Suppressor macrophage treated with lipopolysaccharide for 4 hours (primary cell): ENCODE measurements at places on chromosomes 1 and 21.

DNA sequence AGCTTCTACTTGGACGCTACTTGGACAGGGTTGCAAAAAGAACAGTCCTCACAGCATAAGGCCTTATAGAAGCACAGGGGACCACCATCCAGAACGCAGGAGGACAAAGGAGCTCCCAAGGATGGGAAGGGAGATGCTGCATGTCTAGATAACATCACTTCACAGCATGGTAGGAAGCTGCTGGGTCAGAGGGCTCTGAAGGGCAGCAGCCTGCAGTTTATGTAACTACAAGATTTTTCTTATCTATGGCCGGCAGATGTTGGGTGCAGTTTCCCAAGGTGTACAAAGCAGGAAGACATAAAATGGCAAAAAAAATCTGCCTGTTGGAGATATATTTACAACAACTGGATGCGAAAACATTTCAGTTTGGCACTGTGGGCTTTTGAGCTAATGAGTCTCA lies 45.3 kb upstream of the SLC5A9 start:
- DNase-seq: no peak

DNA sequence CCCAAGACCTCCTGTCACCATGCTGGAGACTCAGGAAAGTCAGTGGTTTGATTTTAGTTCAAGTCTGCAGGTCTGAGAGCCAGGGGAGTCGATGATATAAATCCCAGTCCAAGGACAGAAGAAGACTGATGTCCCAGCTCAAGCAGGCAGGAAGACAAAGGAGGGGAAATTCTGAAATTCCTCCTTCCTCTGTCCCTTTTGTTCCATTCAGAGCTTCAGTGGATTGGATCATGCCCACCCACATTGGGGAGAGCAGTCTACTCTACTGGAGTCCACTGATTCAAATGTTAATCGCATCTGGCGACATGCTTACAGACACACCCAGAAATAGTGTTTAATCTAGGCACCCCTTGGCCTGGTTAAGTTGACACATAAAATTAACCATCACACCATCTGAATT lies 7.2 kb upstream of the ADAMTS1 start:
- no peak for DNase-seq

DNA sequence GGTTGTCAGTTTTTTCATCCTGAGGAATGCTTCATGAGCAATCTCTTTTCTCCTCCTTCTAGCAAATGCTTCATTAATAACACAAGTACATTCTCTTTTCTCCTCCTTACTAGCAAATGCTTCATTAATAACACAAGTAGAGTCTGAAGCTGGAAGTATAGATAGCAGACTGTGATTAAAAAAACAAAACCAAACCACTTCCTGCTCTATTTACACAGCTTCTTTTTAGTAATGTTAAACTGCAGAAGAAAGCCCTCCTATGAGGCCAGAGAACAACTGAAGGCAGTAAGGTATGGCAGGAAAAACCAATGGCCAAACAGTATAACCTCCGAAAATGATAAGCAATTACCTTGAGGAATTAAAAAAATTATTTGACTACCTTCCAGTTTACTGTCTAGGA lies 90.1 kb downstream of the ZSWIM5 start:
- DNase-seq: no peak

DNA sequence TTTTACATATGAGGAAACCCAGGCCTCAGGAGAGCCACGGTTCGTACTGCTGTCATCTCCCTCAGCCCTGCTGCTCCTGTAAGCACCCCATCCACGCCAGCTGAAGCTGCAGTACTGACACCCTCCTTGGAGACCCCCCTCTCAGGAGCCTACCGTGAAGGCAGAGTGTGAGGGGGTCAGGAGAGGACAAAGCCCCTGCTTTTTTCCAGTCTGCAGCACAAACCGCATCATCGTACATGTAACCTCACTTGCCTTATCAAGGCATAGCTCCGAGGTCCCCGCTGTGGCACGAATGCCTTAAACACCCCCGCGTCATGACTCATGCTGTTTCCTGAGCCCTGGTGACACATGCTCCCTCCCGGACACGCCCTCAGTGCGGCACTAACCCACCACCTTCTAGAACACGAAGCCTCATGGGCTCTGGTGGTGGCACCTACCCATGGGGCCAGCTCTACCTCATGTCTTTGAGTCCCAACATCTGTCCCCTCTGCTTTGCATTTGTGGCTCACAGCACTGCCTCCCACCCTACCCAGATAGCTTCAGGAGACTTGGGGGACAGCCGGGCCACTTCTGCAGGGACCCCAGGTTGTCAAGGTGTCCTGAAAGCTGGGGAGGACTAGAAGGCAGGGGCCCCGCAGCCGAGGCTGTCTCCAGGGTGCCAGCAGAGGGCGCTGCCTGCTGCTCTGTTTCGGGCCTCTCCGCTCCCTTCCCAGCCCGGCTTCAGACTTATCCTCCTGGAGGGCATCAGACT lies 4.9 kb downstream of the SH3BGRL3 start:
- peak; percentile 92 for DNase-seq

DNA sequence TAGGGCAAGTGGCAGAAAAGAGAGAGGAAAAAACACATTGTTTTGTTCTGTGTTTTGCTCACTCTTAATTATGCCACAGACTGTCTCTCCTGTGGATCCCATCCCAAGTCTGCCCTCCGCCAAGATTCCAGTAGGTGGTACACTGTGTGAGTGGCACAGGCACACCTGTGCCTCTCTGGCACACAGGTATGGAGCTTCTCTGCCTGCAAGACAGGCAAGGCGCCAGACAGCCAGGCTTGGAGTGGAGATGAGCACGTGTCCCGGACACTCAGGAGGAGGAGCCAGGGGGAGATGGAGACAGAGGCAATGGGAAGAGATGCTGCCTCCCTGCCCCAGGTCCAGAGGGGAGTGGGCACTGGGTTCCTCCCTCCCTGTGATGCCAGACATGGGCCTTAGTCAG lies 6.5 kb upstream of the GRIK3 start:
- no peak for DNase-seq

DNA sequence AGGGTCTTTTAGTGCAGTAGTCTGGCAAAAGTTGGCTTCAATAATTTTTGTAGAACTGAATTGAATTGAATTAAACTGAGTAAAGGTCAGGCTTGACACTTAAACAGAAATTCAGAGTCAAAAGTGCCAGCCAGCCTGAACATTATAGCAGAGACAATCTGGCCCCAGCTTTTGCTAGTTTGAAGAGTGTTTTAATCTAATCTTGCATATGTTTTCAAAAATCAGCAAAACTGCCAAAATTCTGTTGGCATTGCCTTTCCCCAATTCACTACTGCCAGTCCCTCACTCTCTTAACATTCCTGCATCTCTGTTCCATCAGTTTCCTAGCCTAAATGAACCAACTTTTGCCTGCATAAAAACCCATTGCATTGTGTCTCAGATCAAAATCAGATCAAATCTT lies 403.8 kb downstream of the NUF2 start:
- DNase-seq: no peak

- no peak for DNase-seq
Observed at GRCh38 chr1:155681776-155682175, 6.8 kb downstream of the YY1AP1 start.

DNA sequence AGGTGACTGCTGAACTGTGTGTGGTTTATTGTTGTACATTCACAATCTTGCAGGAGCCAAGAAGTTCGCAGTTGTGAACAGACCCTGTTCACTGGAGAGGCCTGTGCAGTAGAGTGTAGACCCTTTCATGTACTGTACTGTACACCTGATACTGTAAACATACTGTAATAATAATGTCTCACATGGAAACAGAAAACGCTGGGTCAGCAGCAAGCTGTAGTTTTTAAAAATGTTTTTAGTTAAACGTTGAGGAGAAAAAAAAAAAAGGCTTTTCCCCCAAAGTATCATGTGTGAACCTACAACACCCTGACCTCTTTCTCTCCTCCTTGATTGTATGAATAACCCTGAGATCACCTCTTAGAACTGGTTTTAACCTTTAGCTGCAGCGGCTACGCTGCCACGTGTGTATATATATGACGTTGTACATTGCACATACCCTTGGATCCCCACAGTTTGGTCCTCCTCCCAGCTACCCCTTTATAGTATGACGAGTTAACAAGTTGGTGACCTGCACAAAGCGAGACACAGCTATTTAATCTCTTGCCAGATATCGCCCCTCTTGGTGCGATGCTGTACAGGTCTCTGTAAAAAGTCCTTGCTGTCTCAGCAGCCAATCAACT lies 6.4 kb upstream of the PIGV start:
- no peak for DNase-seq

GRCh38 chr1:228530086-228530758 lies 43.0 kb downstream of the RNF187 start:
- DNase-seq: no peak
